ENCODE measurements at places on chromosomes 1 and 21.

- DNase-seq = no peak
Measured at GRCh38 chr1:154951901-154952657, 3.8 kb downstream of the PBXIP1 start.

GRCh38 chr1:48007047-48007446, 9.9 kb upstream of the TRABD2B start:
- no peak for DNase-seq

DNA sequence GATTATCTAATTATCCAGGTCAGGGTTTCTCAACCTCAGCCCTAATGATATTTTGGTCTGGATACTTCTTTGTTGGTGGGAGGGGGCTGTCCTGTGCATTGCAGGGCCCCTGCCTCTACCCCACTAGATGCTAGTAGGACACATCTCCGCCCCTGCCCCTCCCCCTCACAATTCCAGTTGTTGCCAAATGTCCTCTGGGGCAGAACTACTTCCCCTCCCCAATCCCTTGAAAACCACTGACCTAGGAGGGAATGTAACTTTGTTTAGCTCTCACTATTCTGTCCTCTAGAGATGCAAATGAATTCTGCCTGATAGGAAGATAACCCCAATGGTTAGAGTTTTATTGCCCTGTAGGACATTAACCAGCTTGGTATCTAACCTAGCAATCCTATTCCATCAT, 8.1 kb downstream of the CACNA1S start:
- DNase-seq = no peak

GRCh38 chr1:26529655-26530409, at the start of gene RPS6KA1:
TSS of gene RPS6KA1 (plus strand) at chr1:26529761. CDS start at chr1:26529921, 160 bp downstream.
- DNase-seq = peak; percentile 86

- DNase-seq = no peak
Measured at GRCh38 chr1:57854436-57854835, 430.6 kb upstream of the DAB1 start.

DNA sequence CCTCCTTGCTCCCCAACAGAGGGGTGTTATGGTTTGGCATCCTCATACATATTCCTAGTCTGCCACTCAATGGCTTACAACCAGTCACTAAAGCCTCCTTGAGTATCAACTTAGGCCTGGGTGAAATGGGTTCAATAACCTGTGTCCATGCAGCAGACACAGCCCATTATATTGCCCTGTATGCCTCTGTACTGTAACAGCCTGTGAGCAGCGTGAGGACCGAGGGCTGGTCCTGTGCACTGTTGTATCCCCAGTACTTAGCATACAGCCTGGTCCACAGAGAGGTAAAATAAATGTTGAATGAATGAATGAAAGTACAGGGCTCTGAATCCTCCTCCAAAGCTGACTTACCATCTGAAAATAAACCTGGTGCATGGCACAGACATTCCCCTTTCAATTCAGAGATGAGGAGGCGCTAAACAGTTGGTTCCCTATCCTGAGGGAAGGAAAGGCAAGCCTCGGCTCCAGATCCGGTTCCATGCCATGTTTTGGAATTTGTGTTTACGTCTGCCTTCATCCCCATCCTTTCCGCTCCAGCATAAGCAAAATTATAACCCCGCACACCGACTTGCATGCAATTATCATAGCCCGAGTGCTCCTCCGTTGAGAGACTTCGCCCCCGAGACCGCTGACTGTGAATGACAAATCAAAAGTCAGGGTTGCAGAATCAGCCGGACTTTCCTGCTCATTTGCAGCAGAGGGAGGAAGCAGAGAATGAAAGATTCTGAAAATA, 45.0 kb upstream of the DNAJC6 start:
- peak; percentile 93 for DNase-seq

DNA sequence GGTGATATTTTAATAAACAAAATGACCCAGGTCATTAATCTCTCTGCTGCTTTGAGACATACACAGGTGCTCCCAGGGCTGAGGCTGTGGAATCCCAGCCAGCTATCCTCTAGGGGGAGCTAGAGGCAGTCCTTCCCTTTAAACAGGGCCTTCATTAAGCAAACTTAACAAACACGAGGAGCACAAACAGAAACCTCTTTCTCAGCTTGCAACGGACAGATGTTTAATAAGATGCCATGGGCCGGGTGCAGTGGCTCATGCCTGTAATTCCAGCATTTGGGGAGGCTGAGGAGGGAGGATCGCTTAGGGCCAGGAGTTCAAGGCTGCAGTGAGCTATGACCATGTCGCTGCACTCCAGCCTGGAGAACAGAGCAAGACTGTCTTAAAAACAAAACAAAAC, 106.7 kb downstream of the HIVEP3 start:
- DNase-seq = peak; percentile 69

DNA sequence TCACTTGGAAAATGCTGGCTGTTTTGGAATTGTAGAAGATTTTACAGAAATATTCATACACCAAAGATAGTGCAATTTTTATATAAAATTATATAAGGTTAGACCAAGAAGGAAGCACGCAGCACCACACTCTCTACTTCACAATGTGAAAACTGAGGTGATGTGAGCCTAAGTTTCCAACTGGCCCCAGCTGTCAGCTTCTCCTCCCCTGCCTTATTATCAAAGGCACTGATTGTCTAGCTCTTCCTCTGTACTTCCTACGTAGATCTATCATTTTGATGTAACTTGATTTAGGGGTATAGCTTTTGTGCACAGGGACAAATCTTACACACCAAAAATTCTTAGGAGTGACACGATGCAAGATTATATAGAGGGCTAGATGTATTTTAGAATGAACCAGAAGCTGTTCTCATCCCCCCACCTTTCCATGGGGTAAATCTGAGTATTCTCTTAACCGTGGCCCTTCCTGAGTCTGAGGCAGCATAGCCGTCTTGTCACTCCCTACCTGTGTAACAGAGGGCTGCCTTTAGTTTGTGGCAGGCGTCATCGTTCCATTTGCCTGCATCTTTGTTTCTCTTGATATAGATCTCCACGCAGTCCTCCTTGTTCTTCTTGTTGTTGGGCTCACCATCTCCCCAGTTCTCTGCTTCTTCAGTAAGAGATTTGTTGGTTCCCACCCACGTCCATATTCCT, 3.4 kb downstream of the SELL start:
- no peak for DNase-seq

GRCh38 chr1:186164773-186165172, 210.3 kb downstream of the TPR start:
- no peak for DNase-seq

DNA sequence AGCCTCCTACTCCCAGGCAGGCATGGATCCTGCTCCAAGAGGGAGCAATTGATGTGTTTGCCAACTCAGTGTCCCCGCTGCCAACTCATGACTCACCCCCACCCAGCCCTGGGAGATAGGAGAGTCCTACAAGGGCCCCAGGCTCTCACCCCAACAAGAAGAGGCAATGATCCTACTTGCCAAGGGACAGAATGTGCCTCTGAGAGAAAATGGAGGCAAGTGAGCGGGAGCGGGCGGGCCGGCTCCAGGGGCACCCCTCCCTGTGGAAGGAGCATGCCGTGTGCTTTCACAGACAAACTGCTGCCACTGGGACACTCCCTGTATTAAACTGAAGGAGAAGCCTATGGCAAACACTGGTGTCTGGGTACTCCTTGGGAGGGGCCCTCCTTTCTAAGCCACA, 16.7 kb downstream of the PKP1 start:
- no peak for DNase-seq

All from eye (tissue), 1 donor.